ENCODE measurements at places on chromosomes 12 and 14.

DNA sequence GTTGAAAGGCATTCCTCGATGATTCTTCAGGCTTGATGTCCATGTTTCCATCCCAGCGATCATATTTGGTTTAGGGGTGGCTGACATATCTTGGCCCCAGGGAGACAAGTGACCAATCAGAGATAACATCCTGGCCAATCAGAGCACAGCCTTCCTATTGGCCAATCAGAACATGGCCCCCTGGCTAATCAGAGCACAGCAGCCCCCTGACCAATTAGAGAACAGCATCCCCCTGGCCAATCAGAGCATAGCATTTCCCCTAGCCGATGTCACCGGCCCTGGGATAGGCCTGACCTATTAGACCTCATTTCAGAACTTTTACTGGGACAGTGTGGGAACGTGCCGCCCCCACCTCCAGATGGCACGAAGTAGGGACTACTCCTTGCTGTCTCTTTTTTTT lies 182.2 kb downstream of the AACS start:
- no peak for DNase-seq

DNA sequence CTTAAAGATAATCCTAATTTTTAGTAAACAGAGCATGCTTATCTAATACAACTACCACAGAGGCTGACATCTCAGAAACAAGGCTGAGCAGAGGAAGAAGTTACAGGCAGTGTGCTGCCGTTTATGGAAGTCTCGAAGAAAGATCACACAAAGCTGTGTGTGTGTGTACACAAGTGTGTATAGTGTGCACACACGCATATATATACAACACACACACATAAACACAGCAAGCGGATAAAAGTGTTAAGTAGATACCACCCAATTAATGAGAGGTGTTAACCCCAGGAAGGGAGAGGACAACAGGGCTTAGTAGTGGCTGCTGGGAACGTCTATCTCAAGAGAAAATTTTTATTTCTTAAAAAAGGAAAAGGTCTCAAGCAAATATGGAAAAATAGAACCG lies 15.3 kb downstream of the CCDC88C start:
- no peak for DNase-seq

DNA sequence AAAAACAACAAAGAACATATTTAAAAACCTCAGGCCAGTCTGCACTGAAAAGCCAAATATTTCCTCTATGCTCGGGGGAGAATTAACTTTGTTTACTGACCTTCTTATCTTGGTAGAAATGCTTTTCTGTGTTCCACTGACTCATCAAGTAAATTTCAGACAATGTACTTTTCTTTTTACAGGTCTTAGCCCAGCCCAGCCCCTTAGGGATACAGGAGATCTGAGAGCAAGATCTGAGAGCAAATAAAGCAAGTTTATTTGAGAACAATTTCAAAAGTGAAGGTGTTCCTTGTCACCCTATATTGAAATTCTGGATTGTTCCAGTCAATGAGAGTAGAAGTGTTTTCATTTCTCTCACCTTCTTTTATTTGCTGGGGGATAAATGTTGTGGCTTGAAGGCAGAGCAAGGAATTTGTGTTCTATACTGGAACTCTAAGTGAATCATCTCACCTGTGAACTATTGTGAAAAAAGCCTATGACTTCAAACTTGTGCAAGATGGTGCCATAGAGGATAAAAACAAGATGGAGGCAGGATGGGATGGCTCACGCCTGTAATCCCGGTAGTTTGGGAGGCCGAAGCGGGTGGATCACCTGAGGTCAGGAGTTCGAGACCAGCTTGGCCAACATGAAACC lies 7.9 kb upstream of the GPRC5A start:
- no peak for DNase-seq

GRCh38 chr14:58638231-58639197 lies 752 bp downstream of the DACT1 start:
- DNase-seq = no peak

DNA sequence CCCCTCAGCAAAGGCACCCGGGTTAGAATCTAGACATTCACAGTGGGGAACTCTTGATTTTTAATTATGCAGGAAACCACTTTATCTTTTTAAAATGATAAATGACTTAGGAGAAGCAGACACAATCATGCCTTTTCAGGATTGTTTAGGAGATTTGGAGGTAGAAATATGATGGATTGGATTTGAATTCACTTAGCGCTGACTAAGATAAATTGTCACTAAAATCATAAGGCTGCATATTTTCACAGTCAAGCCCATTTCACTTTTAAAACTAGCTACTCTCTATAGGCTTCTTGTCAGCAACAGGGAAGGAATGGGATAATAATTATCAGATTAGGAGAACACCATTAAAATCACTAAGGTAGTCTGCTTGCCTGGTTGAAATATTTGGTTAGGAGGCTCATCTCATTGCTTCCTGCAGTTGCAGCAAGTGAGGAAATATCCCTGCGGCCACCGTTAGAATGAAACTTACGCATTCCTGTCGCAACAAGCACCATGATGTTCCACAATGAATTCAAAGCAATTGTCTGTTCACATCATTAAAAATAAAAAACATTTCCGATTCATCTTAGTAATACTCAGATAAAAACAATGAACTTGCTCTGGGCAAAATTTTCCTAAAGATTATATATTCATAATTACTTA lies 31.9 kb downstream of the DACT1 start:
- no peak for DNase-seq

DNA sequence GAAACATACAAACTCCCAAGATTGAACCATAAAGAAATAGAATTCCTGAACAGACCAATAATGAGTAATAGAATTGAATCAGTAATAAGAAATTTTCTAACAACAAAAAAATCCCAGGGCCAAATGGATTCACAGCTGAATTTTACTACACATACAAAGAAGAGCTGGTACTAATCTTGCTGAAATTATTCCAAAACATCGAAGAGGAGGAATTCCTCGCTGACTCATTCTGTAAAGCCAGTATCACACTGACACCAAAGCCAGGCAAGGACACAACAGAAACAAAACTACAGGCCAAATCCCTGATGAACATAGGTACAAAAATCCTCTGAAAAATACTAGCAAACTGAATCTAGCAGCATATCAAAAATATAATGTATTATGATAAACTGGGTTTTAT lies 367.8 kb upstream of the CLEC14A start:
- no peak for DNase-seq

GRCh38 chr14:75811136-75811829 lies 150.2 kb downstream of the TTLL5 start:
- no peak for DNase-seq

DNA sequence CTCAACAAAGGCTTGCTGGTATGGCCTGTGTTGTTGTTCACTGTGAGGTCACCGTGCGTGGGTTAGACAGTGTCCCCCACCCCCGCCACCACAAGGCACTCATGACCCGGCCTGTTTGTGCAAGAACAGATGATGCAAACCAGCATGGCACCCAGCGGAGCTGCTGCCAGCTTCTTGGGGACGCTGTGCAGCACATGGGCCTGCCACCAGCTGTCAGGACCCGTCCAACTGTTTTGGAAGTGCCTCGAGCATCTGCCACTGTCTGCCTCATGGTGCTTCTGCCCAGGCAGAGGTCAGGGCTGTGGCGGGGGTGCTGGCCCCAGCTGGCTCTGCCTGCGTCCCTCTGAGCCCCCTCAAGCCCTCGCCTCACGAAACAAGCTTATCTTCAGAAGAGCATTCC lies 1.5 kb downstream of the ASB2 start:
- DNase-seq = no peak

DNA sequence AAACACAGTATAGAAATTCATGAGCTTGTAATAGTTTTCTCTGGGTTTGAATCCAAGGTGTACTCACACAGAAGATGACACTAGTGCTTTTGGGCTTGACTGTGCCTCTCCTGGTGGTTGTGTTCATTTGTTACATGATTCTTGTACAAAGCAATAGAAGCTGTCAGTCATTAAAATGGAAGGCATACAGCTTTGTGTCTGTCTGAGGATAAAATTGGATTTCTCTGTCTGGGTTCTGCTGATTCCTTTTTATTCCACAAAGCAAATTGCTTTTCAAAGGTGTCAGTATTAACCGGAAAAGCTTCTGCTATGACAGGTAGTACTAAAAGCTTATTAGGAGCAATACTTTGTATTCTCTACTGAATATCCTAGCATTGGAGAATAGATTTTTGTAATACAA lies 361.2 kb downstream of the SLC6A15 start:
- no peak for DNase-seq
